ENCODE measurements at places on chromosomes 5 and 9. TPM values are rescaled to one million over a fixed set of nuclear protein-coding genes. Genes with fewer than 3 reads are reported as not detected.

Gene PCDHA4
- total RNA-seq, result 0.22 TPM

Gene FGF10
- total RNA-seq, result not detected

Gene CD14
- 0.40 TPM for total RNA-seq

Gene HRH2
- total RNA-seq, result not detected

Measured in thoracic aorta endothelial cell (primary cell).